Effector memory CD8-positive, alpha-beta T cell (primary cell): ENCODE measurements at places on chromosomes 5 and 9.

DNA sequence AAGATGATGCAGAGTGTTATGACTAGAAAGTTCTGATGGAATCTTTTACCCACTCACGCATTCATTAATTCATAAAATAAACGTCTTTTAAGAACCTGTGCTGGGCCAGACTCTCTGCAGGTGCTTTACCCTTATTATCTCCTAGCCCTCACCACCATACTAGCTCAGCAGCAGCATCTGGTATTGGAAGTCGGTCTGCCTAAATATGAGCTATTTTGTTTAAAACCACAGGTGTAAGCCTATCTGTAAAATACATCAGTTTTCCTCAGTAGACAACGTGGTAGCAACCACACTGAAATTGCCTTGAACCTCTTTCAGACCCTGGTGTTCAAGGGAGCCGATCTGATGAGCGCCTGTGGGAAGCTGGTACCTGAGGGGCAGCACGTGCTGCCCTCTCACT is 69.4 kb downstream of the PPIC start:
- no peak for DNase-seq
- H3K4me1 ChIP-seq = no peaks in the 10 kb centered on the region
- H3K4me3 ChIP-seq = no peak overlapping the region
- H3K27ac ChIP-seq = no peak overlapping the region

GRCh38 chr5:89830691-89831090 is 578.9 kb downstream of the CETN3 start:
- no peaks in the 10 kb centered on the region for H3K36me3 ChIP-seq
- no peak overlapping the region for H3K4me3 ChIP-seq
- DNase-seq = no peak
- no peaks in the 10 kb centered on the region for H3K27me3 ChIP-seq
- H3K27ac ChIP-seq = no peak overlapping the region

DNA sequence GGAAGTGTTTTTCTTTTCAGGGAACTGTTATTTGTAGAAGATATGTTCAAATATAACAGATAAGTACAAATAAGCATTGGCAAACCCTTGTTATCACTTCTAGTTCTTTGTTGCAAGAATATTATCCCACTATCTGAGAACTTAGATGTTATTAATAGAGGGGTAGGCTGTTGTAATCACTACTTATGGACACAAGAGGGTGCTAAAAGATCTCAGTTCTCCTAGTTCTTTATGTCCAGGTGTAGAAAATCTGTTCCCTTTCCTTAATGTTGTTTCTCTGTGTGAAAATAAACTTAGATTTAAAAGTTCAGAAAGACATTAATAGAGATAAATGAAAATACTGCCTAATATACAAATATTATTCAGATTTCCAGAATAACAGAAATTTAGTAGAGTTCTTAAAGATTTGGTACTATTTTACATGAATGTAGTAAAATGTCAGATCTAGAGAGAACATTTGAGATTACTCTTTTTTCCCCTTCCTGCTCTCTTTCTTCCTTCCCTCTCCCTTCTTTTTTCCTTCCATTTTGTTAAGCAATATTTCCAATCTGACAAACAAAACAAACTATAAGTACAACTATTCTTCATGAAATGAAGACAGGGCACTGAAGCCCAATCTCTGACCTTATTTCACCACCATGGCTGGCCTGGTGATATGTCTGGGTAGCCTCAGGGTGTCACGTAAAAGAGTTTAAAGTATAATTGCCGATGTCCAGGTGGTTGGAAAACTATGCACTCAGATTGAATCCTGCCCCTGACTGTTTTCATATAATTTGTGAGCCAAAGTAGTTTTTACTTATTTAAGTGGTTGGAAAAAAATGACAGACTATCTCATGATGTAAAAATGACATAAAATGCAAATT is 43.6 kb upstream of the C5orf46 start:
- no peak overlapping the region for H3K4me3 ChIP-seq
- no peak for DNase-seq
- no peak overlapping the region for H3K27ac ChIP-seq

- no peaks in the 10 kb centered on the region for H3K27me3 ChIP-seq
- H3K4me3 ChIP-seq = no peak overlapping the region
- peaks cover 4% of the 10 kb centered on the region for H3K36me3 ChIP-seq
- DNase-seq = no peak
Measured at GRCh38 chr5:138448481-138449398, 9.9 kb downstream of the REEP2 start.

GRCh38 chr5:25029004-25029403 is 384.2 kb upstream of the CDH10 start:
- no peaks in the 10 kb centered on the region for H3K27me3 ChIP-seq
- H3K27ac ChIP-seq = no peak overlapping the region
- no peaks in the 10 kb centered on the region for H3K36me3 ChIP-seq
- H3K4me1 ChIP-seq = no peaks in the 10 kb centered on the region

DNA sequence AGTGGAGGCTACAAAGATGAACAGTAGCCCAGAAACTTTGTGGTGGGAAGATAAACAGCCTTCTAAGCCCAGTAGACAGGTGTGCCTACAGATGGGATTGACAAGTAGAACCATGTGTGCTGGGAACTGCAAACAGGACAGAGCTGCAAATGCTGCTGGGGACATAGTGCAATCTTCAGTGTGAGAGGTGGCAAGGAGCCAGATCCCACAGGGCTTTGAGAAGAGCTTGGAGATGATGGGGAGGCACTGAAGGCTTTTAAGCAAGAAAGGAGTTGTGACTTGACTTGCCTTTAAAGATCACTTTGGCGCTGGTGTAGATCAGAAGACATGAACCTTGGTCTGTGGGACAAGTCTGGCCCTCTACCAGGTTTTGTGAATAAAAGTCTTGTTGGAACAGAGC is 675.2 kb downstream of the ACTL7B start:
- no peaks in the 10 kb centered on the region for H3K36me3 ChIP-seq
- H3K4me3 ChIP-seq = no peak overlapping the region
- no peaks in the 10 kb centered on the region for H3K4me1 ChIP-seq
- H3K27ac ChIP-seq = no peak overlapping the region
- H3K27me3 ChIP-seq = no peaks in the 10 kb centered on the region

DNA sequence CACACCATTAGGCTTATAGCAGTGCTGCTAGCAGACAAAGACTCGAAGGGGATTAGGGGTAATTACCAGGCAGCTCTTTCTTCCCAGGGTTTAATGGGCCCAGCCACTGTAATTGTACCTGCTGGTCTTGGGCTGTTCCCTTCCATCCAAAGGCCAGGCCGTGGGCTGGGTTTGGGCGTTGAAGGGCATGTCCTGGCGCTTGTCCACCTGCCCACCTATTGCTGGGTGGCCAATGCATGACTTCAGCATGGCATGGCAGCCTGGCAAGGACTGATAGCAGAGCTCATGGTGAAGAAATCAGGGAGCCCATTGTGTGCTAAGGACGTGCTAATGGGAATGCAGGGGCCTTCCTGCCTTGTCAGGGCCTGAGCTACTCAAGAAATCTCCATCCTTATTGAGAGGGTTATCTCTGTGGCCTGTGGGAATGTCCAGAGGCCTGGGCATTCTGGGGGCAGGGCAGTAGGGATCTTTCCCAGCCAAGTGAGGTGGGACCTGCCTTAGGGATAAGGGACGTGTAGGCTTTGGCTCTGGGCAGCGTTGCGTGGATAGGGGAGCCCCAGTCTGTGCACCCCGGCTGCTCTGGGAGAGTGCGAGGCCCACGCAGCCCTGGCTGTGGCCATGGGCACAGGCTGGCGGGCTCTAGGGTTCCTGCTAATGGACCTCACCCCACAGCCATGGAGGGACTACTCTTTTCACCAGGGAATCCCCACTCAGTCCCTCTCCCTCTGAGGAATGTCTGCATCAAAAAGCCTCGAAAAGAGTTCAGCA is 116.1 kb upstream of the PITX1 start:
- peaks cover 12% of the 10 kb centered on the region for H3K27me3 ChIP-seq
- H3K4me3 ChIP-seq = no peak overlapping the region
- no peaks in the 10 kb centered on the region for H3K4me1 ChIP-seq

DNA sequence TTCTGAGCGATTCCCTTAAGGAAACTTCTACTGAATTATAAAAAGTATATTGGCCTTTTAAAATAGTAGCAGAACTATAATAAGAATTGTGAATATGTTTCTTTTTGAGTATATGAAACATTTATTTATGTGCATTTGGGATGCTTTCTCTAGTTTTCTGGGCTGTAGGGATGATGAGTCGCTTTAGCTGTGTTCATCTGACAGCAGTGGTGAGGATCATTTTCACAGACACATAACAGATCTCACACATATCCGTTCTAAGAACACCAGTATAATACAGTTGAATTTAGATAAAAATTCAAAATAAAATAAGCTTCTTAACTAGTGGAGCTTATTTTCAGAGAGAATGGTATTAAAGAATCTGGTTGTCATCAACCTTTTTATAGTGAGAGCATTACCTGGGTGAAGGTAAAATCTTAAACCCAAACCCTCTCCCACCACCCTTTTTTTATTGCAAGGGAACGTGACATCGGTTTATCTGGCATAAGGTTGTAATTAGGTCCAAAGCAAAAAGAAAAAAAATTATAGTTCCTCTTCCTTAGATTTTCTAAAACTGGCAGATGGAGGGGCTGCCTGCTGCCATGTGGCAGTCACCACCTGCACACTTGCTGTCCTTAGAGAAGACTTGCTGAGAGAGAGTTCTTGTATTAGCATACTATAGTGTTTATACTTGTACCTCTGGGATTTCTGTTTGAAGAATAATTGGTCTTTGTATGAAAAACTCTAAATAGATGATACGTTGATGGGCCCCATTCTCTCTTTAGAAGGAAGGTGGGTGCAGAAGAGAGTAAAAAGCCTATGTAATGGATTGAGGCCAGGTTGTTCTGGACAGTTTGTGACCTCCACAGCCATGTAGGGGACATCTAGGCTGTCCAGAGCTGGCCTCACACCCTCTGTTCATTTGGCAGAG is 86.8 kb downstream of the CAMK4 start:
- no peak overlapping the region for H3K27ac ChIP-seq
- H3K27me3 ChIP-seq = no peaks in the 10 kb centered on the region
- H3K4me3 ChIP-seq = no peak overlapping the region
- no peaks in the 10 kb centered on the region for H3K36me3 ChIP-seq
- no peak for DNase-seq

GRCh38 chr9:133333566-133333965 is 2.4 kb downstream of the SURF6 start:
- no peaks in the 10 kb centered on the region for H3K27me3 ChIP-seq
- no peak overlapping the region for H3K27ac ChIP-seq
- H3K4me1 ChIP-seq = peaks cover 17% of the 10 kb centered on the region
- H3K4me3 ChIP-seq = no peak overlapping the region
- DNase-seq = no peak

DNA sequence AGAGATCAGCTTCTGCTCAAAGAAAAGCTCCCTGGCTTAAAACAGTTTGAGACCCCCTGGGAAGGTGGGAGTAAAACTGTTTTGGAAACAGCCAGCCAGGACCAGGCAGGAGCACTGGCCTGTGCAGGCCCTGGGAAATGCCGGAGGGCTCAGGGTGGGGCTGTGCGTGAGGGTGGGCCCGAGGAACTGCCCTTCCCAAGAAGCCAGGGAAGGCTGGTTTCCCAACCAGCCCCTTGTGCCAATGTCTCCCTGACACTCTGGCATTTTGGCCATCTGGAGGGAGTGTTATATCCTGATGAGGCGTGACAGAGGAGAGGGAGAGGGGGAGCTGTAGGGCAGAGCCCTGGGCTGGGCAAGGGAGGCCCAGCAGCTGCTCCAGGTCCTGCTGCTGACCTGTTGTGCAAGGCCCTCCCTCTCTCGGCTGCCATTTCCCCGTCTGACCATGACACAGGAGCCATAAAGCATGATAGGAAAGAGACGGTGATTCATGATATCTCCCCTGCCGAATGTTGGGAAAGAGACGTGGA is 16.1 kb downstream of the OLFML2A start:
- H3K4me3 ChIP-seq = no peak overlapping the region
- no peak overlapping the region for H3K27ac ChIP-seq
- H3K27me3 ChIP-seq = no peaks in the 10 kb centered on the region
- no peaks in the 10 kb centered on the region for H3K36me3 ChIP-seq
- DNase-seq = no peak

GRCh38 chr9:38094165-38094564 is 25.1 kb upstream of the SHB start:
- H3K36me3 ChIP-seq = no peaks in the 10 kb centered on the region
- H3K27ac ChIP-seq = no peak overlapping the region
- H3K27me3 ChIP-seq = peaks cover 15% of the 10 kb centered on the region
- no peak overlapping the region for H3K4me3 ChIP-seq

DNA sequence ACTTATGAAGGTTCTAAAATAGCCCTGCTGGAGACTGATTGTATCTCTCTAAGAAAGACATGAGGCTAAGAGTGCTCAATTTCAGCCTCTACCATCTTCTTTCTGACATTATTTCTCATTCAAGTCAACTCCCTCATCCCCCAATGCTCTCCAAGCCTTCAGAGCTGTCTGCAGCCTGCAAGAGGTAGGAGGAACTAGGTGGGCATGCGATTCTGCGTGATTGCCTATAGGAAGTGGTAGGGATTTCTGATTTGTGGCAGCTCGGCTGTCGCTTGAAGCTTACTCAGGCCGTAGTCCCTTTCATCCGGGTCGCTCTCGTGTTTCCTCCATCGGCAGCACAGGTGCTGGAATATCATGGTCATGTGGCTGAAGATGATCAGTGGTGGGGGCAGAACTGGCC is 138.1 kb upstream of the KLF9 start:
- no peaks in the 10 kb centered on the region for H3K4me1 ChIP-seq
- no peaks in the 10 kb centered on the region for H3K36me3 ChIP-seq
- no peak overlapping the region for H3K27ac ChIP-seq
- H3K4me3 ChIP-seq = no peak overlapping the region
- no peak for DNase-seq
- H3K27me3 ChIP-seq = no peaks in the 10 kb centered on the region

GRCh38 chr9:114216081-114216480 is 60.7 kb downstream of the COL27A1 start:
- no peak for DNase-seq
- no peak overlapping the region for H3K27ac ChIP-seq
- no peaks in the 10 kb centered on the region for H3K36me3 ChIP-seq
- peaks cover 13% of the 10 kb centered on the region for H3K27me3 ChIP-seq
- no peak overlapping the region for H3K4me3 ChIP-seq

- no peak overlapping the region for H3K4me3 ChIP-seq
- peaks cover 92% of the 10 kb centered on the region for H3K36me3 ChIP-seq
- no peak for DNase-seq
- no peaks in the 10 kb centered on the region for H3K27me3 ChIP-seq
- no peak overlapping the region for H3K27ac ChIP-seq
Measured at GRCh38 chr5:33457126-33457525, 16.4 kb downstream of the TARS1 start.

- H3K4me1 ChIP-seq = no peaks in the 10 kb centered on the region
- peaks cover 7% of the 10 kb centered on the region for H3K27me3 ChIP-seq
- DNase-seq = no peak
Measured at GRCh38 chr5:171166766-171167165, 142.3 kb upstream of the TLX3 start.

GRCh38 chr5:64690417-64691151 is at the start of gene SHISAL2B:
Gene SHISAL2B, plus strand, starts transcription at chr5:64690503. Its CDS starts 121 bp downstream, at chr5:64690624.
- no peak for DNase-seq
- peak within 1 kb of the TSS; percentile 30 for H3K4me3 ChIP-seq
- peaks cover 5% of the 10 kb centered on the region for H3K4me1 ChIP-seq
- no peaks in the 10 kb centered on the region for H3K36me3 ChIP-seq
- H3K27ac ChIP-seq = no peak within 1 kb of the TSS
- peaks cover 58% of the 10 kb centered on the region for H3K27me3 ChIP-seq

GRCh38 chr9:16869131-16869881 is 1.2 kb downstream of the BNC2 start:
- H3K27me3 ChIP-seq = peaks cover 18% of the 10 kb centered on the region
- H3K27ac ChIP-seq = no peak overlapping the region
- peaks cover 2% of the 10 kb centered on the region for H3K4me1 ChIP-seq
- H3K36me3 ChIP-seq = peaks cover 3% of the 10 kb centered on the region
- no peak for DNase-seq
